ENCODE measurements at places on chromosomes 1 and 21. TPM values are rescaled to one million over a fixed set of nuclear protein-coding genes. Genes with fewer than 3 reads are reported as not detected.

The ATP1A4 gene
- 0.33 TPM for total RNA-seq

DNA sequence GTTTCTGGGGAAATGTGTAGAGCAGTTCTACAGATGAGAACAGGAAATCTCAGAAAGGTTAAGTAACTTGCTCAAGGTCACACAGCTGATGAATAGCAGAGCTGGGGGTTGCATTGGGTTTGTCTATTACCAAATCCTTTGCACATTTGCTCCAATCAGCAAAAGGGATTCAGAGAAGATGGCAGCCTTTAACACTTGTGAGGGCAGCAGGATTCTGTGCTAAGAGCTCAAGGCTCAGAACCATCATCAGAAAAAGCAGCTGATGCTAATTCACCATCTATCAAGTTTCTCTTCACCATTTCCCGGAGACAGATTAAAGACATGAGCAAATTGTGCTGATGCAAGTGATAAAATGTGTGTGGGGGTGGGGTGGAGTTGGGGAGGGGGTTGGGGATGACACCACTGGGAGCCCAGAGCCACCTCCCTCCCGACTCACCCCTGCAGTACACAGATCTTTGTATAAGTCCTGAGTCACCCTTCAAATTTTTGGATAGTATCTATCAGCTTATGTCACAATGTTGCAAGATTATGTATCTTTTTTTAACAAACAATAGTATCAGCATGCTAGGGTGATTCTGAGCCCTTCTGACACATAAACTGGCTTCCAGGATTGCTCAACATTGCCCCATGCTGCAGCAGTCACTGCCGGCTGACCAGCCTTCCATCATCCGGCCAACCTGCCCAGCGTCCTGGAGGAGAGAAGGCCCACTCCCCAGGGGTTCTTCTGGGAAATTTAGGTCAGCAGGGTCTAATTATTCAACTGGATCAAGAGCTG lies 2.8 kb upstream of the SPSB1 start:
- peaks cover 33% of the 10 kb centered on the region for H3K4me1 ChIP-seq
- DNase-seq: no peak
- H3K27me3 ChIP-seq: peaks cover 7% of the 10 kb centered on the region

DNA sequence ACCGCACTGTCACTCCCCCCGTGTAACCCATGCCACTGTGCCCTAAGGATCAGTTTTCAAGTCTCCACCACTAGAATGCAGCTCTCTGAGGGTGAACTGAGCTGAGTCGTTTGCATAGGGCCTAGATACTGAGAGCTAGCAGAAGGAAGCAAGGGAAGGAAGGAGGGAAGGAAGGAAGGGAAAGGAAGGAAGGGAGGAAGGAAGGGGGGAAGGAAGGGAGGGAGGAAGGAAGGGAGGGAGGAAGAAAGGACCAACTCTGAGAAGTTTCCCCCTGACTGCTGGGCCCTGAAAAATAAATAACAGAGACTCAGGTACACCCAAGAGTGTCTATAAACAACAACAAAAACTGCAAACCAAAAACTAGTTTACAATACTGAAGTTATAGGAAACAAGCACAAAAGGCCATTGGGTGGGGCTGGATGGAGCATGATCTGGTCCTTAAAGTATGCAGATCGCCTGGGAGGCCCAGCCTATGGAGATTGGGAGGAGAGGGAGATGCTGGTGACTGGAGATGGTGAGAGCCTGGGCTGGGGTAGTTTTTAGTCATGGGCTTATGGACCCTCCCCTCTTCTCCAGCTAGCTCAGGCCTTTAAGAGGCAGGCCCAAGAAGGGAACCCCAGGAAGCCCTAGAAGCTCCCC lies 1.7 kb upstream of the MRPS15 start:
- no peak overlapping the region for H3K27ac ChIP-seq
- peaks cover 49% of the 10 kb centered on the region for H3K4me1 ChIP-seq
- no peak for DNase-seq
- H3K27me3 ChIP-seq: no peaks in the 10 kb centered on the region

The ALG14 gene
- 2.4 TPM for total RNA-seq

The CYP4A22 gene
- not detected for total RNA-seq

The ANGPTL7 gene
- not detected for total RNA-seq

The CORT gene
- 0.50 TPM for total RNA-seq

DNA sequence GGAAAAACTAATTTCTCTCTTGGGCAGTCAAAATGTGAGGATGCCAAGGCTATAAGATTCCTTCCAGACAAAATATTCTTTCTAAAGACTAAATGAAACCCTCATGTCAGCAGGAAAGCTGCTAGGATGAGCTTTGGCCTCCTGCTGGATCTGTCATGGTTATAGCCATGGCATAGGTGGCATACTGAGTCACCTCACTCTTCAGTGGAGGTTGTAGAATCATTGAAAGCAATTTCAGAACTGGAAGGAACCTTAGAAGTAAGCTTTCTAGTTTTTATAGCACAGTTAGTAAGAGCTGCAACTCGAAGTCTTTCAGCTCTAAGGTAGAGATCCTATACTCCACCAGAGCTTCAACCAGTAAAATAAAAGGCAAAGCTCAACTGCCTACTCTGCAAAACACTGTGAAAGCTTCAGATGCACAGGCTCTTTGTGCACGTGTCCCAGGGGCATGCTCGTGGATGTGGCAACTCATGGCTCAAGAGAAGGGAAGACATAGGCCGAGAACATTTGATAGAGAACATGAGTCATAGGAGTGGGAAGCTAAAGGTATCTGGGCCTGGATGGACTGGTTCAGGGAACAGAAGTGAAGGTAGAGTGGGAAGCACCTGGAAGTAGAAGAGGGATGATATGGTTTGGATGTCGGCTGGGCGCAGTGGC lies 5.8 kb downstream of the AVPR1B start:
- no peak for DNase-seq
- peaks cover 1% of the 10 kb centered on the region for H3K4me1 ChIP-seq
- H3K27ac ChIP-seq: no peak overlapping the region
- no peak overlapping the region for H3K4me3 ChIP-seq
- H3K27me3 ChIP-seq: peaks cover 25% of the 10 kb centered on the region

DNA sequence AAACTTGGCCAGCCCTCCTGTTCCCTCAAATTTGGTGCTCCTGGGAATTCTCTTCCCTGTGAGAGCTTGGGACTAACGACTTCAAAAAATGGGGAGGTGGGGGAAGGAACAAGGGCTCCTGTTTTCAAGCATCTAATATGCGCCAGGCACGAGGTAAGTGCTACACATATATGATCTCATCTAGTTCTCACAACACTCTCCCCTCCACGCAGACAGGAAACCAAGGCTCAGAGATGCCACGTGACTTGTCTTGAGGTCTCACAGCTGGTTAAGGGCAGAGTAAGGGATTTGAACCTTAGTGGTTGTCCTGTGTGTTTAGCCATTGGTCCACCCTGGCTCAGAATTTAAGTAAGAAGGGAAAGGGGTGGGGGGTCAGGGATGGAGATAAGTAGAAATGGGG lies 125.9 kb downstream of the DMRTB1 start:
- DNase-seq: peak; percentile 66
- no peak overlapping the region for H3K27ac ChIP-seq
- peaks cover 11% of the 10 kb centered on the region for H3K4me1 ChIP-seq
- peaks cover 8% of the 10 kb centered on the region for H3K27me3 ChIP-seq

The RNF223 gene
- not detected for total RNA-seq

The MSTO1 gene
- total RNA-seq: 43.6 TPM

DNA sequence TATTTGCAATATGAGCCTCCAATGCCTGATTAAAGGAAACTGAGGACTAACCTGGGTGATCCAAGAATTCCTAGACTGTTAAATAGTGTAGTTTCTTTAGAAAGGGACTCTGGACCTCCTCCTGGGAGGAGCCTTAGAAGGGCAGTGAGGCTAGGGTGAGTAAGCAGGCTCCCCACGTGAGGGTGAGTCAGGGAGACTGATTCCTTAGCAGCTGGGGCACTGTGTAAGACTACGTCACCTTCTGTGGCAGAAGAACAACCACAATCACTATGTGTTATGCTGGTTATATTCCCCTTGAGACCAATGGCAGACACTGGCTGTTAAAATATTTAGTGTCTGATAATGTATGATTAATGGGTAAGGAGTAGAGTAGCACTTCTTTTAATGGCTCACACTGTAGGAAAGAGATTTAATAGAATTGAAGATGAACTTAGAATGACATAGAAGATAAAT lies 53.3 kb upstream of the SYT14 start:
- DNase-seq: peak; percentile 51
- peaks cover 5% of the 10 kb centered on the region for H3K4me1 ChIP-seq
- no peak overlapping the region for H3K27ac ChIP-seq
- no peaks in the 10 kb centered on the region for H3K36me3 ChIP-seq
- no peak overlapping the region for H3K4me3 ChIP-seq

GRCh38 chr1:184385865-184386311 lies 941 bp upstream of the C1orf21 start:
- peaks cover 4% of the 10 kb centered on the region for H3K36me3 ChIP-seq
- H3K27me3 ChIP-seq: peaks cover 76% of the 10 kb centered on the region
- DNase-seq: no peak
- peak overlapping the region; percentile 68 for H3K4me3 ChIP-seq

DNA sequence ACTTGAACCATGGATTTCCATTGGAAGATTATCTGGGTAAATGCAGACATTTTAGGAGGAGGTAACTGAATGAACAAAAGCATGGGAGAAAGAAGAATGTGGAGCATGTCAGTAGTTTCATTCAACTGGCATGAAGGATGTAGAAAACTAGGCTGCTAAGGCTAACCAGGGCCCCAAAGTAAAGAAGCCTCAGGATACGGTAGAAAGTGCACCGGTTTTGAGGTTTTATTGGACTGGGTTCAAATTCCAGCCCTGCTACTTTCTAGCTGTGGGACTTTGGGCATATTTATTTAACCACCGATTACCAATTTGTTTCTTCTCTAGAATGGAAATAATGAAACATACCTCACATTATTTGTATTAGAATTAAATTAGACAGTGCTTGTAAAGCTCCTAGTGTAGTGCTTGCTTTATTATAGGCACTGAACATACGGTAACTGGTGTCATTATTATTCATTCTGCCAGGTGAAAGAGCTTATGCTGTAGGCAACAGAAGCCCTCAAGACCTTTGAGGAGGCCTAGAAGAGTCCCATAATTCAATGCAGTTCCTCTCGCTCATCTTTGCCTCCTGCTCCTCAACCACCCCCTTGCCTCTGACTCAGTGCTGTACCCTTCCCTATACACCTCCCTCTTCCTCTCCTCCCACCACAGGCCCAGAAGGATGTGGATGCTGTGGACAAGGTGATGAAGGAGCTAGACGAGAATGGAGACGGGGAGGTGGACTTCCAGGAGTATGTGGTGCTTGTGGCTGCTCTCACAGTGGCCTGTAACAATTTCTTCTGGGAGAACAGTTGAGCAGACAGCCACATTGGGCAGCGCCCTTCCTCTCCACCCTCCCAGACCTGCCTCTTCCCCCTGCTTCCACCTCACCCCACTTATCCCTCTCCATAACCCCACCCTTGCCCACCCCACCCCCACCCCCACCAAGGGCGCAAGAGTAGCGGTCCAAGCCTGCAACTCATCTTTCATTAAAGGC lies 2.5 kb upstream of the CHTOP start:
- no peak overlapping the region for H3K4me3 ChIP-seq

GRCh38 chr1:62301726-62302390 lies 17.4 kb downstream of the KANK4 start:
- no peaks in the 10 kb centered on the region for H3K36me3 ChIP-seq
- no peak overlapping the region for H3K27ac ChIP-seq
- no peak for DNase-seq
- H3K4me3 ChIP-seq: no peak overlapping the region

DNA sequence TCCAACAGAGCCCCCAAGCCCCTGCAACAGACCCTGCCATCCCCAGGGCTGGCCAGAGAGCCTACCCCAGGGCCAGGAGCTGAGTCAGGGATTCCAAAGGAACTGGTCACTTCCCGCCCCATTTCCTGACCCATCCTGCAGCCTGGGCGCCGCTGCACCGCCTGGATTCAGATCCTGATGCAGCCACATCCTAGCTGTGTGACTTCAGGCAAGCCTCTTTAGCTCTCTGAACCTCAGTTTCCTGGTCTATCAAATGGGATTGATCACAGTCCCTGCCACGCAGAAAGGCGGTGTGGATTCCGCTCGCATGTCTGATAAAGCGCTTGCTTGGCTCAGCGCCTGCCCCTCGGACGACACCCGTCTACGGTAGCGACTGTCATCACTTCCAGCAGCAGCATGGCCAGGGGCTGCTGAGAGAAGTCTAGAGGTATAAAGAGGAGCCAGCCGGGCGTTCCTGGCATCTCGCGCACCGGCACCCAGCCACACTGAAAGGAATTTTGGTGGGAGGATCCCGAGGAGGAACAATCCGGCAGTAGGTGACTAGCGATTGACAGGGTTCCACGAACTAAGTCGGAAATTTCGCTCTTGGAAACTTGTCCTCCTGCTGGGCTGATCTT lies 10.1 kb downstream of the EPHA2 start:
- peaks cover 7% of the 10 kb centered on the region for H3K27me3 ChIP-seq
- no peaks in the 10 kb centered on the region for H3K4me1 ChIP-seq
- H3K4me3 ChIP-seq: no peak overlapping the region
- no peak overlapping the region for H3K27ac ChIP-seq

DNA sequence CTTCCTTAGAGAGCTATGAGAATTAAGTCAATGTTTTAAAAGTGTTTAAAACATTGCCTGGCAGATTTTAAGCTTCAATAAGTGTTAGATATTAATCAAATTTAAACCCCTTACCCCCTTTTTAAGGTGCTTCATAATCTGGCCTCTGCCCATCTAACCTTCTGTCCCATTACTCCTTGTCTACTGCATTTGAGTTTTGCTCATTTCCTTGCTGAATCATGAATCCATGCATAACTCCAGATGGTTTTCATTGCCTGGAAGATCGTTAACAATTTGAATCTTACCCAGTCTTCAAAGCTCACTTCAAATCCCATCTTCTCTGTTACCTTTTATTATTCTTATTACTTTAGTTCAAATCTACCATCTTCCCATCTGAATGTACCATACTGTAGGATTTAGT lies 4.6 kb downstream of the HJV start:
- H3K4me1 ChIP-seq: peaks cover 15% of the 10 kb centered on the region
- H3K36me3 ChIP-seq: no peaks in the 10 kb centered on the region
- no peak overlapping the region for H3K4me3 ChIP-seq
- no peak for DNase-seq

The EPRS1 gene
- 123 TPM for total RNA-seq

GRCh38 chr1:187624812-187625545 lies 796.2 kb downstream of the PLA2G4A start:
- no peak overlapping the region for H3K27ac ChIP-seq
- no peaks in the 10 kb centered on the region for H3K4me1 ChIP-seq
- H3K36me3 ChIP-seq: no peaks in the 10 kb centered on the region
- no peak overlapping the region for H3K4me3 ChIP-seq

- no peak overlapping the region for H3K27ac ChIP-seq
- no peaks in the 10 kb centered on the region for H3K4me1 ChIP-seq
- no peaks in the 10 kb centered on the region for H3K27me3 ChIP-seq
- DNase-seq: no peak
These were observed 11.7 kb downstream of the PPIH start for GRCh38 chr1:42669936-42670335.

- no peaks in the 10 kb centered on the region for H3K36me3 ChIP-seq
- H3K27me3 ChIP-seq: peaks cover 15% of the 10 kb centered on the region
- H3K4me1 ChIP-seq: no peaks in the 10 kb centered on the region
- no peak overlapping the region for H3K4me3 ChIP-seq
- no peak overlapping the region for H3K27ac ChIP-seq
These were observed 191.5 kb downstream of the SETD4 start for GRCh38 chr21:35868869-35869223.

- H3K27ac ChIP-seq: no peak overlapping the region
- no peak for DNase-seq
- H3K27me3 ChIP-seq: peaks cover 3% of the 10 kb centered on the region
- no peak overlapping the region for H3K4me3 ChIP-seq
- no peaks in the 10 kb centered on the region for H3K36me3 ChIP-seq
- no peaks in the 10 kb centered on the region for H3K4me1 ChIP-seq
These were observed 33.3 kb downstream of the EXTL2 start for GRCh38 chr1:100861379-100861778.

The CFAP107 gene
- not detected for total RNA-seq

The CRYAA gene
- not detected for total RNA-seq

All from activated CD4-positive, alpha-beta memory T cell treated with anti-CD3 and anti-CD28 coated beads, Interleukin-2, amount 10 ng/mL, durations not matched to agents 7 days and 5 days (primary cell).